Endothelial cell of umbilical vein (primary cell): ENCODE measurements at places on chromosomes 16 and 17.

GRCh38 chr17:38693700-38694329 is 11.3 kb upstream of the MLLT6 start:
- DNase-seq = no peak

GRCh38 chr17:81250286-81251093 is 11.4 kb downstream of the NDUFAF8 start:
- no peak for DNase-seq

DNA sequence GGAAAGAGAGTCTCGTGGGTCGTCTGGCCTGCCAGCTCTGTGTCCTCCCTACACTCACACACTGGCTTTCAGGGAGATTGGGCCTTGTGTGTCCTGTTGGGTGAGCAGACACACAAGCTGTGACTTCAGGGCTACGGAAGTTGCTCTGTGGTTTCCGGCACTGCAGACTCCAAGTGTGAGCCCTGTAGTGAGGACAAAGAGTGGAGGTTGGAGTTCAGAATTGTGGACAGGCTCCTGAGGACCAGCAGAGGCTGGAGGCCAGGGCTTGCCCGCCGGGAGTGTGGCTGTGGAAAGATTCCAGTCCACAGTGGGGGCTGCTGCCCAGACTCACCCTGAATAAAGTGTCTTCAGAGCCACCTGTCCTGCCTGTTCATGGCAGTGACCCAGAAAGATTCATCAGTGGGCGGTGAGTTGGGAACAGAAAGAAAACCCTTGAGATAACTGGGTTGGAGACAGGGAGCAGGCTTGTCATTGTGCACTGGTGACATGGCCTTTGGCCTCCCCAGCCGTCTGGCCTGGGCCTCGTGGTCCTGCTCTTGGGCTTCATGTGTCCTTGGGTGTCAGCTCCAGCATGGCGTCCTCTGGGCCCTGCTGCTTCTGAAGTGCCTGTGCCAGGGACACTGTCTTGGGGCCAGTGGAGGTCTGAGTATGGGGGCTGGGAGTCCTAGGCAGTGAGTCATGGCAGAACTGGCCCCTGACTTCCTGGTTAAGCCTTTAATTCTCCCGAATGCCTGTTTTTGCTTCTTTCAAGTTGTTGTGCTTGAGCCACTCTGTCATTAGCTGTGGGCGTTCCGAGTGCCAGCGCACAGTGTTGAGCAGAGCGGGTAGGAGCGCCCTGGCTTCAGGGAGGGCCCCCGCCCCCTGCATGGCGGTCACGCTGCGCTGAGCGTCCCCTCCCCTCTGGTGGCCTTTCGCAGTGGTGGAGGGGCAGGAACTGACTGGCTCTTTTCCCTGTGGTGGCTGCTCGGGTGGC is 19.9 kb upstream of the ZNF750 start:
- DNase-seq = peak; percentile 91

DNA sequence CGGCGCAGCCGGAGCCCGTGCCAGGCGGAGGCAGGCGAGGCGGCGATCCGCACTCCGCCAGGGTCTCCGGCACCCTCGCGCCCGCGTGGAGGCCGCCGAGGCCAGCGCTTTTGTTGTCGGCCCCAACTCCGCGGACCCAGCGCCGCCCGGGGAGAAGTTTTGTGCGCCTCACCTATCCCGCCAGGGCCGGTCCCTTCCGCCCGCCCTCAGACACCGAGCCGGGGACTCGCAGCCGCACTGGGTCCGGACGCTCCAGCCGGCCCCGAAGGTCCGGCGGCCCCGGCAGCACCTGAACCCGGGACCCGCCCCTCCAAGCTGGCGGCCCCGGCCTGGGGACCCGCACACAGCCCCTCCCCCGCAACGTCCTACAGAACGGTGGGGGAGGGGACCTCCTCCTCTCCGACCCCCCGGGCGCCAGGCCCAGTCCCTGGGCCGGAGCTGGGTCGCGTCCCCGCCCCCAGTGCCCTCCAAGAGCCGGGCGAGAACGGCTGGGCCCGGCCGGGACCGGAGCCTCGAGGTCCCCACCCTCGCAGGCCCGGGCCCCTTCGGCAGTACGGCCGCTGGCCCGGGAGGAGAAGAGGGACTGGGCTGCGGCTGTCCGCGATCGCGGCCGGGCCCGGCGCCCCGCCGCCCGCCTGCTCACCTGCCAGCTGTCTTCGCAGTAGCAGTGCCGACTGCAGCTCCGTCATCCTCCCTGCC is 698 bp downstream of the UBE2G1 start:
- peak; percentile 42 for DNase-seq

- no peak for DNase-seq
These were observed 52.2 kb downstream of the ZDHHC7 start for GRCh38 chr16:84959045-84959576.

- DNase-seq = no peak
These were observed 21.6 kb downstream of the EMC8 start for GRCh38 chr16:85777583-85778310.

DNA sequence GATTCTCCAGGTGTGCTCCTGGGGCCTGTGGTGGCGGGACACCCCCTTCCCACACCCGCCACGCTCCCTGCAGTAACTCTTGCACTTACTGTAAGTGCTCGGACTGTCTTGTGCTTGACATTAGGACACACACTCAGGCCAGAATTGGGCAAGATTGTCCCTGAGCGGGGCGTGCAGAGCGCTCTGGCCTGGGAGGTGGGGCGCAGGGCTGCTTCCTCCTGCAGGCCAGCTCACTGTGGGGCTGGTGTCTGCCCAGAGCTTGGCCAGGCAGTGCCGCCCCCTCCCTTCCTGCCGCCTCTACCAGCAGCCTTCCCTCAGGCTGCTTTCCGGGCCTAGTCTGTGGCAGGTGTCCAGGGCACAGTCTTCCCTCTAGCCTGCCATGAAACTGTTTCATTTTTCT is 6.1 kb upstream of the ATP6V0C start:
- DNase-seq = no peak

DNA sequence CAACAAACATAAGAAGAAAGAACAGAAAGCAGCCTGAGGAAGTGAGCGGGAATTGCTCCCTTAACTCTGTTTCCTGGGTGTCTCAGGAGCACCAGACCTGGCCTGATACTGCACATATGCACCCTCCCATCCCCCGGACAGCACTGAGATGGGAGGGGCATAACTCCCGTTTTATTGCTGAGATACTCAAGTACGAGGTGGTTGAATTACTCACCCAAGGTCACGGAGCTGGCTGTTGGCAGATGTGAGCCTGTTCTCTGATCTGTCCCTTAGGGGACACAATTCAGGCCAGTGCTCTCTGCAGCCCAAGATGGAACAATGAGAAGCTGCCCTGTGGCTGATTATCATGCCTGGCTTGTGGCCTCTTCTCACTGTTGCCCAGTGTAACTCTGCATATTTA is 9.1 kb upstream of the MED9 start:
- no peak for DNase-seq

- peak; percentile 43 for DNase-seq
These were observed 527 bp downstream of the CIAPIN1 start for GRCh38 chr16:57446531-57447185.

DNA sequence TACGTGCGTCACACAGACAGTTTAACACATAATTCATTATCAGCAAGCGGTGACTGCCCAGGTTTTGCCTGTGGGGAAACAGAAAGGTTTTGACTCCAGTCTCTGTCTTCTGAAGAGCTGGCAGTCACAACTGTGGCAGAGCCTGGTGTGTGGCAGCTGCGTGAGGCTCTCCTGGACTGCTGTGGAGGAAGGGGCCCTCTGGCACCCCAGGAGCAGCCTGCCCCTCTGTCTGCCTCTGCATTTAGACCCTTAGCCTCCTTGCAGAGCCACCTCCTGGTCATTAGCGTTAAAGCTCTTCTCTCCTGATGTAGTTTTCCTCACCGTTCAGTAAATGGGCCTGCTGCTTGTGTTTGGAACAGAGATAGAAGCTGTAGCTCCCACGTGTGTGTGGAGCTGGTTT is 10.9 kb downstream of the RAB40C start:
- peak; percentile 15 for DNase-seq
